ENCODE measurements at places on chromosomes 13 and 19.

DNA sequence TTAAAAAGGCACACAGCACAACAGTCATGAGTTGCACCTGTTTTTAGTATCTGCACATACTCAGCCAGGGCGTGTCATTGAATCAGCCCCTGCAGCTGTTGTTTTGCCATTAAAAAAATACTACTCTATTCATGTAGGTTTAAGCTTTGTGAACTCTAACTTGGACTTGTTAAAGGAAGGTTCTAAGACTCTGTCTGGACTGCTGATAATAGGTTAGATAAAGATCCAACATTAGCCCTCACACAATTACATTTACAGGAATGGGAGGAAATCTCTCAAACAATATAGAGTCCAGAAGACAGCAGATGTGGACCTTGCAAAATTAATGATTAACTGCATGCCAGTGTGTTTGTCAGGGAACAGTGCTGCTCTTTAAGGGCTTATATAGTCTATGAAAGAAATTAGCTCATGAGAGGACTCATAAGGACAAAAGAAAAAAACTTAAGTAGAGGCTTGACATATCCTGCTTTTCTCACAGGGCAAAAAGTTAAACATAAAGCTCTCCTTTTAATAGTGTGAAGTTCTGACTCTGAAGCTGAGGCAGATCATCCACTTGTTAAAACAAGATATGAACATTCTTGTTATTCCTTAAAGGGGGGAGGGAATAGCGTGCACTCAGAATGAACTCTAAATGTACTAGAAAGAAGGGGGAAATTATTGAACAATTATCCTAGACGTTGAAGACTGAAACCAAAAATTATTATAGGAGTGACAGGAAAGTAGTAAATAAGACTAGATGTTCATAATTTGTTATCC, 243.6 kb downstream of the NDFIP2 start:
- no peak for DNase-seq

DNA sequence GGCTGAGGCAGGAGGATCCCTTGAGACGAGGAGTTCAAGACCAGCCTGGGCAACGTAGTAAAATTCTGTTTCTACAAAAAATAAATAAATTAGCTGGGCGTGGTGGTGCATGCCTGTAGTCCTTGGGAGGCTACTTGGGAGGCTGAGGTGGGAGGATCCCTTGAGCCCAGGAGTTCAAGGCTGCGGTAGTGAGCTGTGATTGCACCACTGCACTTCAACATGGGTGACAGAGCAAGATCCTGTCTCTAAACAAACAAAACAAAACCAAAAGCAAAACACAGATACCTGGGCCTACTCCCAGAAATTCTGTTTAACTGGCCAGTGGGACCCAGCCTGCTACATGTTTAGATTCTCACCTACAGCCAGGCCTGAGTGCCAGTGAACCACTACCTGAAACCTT, 74.6 kb upstream of the MEDAG start:
- DNase-seq: no peak

DNA sequence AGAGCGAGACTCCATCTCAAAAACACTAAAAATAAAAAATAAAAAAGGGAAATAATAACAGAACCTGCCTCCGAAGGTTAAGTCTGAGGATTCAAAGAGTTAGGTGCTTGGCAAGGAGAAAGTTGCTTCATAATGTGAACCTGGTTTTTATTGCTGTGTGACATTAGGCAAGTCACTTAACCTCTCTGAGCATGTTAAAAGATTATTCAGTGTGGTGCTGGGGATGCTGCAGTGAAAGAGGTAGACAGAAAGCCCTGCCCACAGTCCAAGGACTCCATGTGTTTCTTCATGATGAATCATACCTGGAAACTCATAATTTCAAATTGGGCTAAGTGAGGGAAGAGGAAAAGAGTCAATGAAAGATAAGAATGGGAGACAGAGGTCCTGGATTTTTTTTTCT, 2.4 kb downstream of the IL27RA start:
- DNase-seq: no peak

- no peak for DNase-seq
These were observed 1.0 kb downstream of the USE1 start for GRCh38 chr19:17216058-17216670.

- no peak for DNase-seq
These were observed 396 bp downstream of the RTN2 start for GRCh38 chr19:45496349-45496953.

DNA sequence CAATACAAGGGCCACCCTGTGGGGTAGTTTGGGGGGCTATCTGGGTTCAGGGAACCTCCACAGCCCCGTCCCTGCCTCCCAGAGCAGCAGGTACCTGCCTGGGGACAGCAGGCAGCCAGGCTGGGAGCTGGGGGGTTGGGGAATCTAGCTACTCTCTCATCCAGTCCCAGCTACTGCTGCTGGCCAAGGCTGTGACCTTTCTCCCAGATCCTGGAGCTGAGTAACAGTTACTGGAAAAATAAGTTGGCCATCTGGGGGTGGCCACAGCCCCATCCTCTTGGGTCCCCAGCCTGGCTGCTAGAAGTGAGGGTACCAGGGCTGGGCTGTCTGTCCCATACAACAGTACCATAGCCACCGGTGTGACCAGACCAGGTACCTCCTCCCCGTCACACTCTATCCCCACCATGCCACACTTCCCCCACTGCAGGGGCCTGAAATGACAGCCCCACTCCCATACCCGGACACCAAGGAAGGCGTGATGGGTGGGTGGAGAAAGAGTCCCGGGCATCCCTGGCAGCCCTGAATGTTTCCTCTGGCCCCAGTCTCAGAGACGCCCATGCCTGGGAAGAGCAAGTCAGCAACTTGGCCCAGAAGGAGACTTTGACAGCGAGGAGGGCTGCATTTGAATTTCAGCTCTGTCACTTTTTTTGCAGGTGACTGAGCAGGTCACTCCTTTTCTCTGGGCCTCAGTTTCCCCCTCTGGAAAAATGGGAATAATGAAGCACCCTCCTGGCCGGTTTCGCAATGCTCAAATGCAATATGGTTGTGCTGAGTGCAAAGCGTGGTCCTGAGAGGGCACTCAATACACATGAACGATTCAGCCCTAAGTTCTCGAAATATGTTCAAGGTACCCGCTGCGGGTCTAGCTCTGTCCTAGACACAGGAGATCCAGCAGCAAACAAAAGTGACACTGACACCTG, 30.7 kb upstream of the NFIC start:
- no peak for DNase-seq

DNA sequence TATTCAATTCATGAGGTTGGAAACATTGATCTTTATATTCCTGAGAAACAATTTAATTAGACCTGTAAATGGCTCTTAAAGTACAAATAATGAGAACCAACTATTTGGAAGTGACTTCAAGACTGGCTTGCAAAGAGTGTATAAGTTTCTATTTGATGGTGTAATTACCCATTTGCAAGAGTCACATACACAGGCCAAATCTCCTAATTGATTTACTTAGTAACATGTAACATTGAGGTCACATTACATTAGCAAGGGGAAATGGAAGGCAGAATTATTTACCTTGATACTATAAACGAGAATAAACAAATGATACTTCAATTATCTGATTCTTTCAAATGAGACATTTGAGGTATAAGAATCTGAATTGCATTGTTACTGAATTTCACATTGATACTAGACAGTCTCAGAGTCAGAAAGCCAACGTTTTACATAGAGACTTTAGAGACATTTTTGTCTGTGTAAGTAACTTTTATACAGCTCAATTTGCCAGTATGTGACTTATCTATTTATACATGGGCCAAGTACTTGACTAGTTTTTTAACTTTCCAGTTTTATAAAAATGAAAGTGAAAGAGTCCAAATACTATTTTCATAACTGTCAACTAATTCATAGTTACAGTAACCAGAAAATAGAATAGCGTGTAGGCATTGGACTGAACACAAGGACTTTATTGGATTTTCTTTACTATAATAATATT, 95.6 kb upstream of the RFC3 start:
- DNase-seq: no peak

- no peak for DNase-seq
These were observed 18.5 kb upstream of the FAM216B start for GRCh38 chr13:42762917-42763316.

DNA sequence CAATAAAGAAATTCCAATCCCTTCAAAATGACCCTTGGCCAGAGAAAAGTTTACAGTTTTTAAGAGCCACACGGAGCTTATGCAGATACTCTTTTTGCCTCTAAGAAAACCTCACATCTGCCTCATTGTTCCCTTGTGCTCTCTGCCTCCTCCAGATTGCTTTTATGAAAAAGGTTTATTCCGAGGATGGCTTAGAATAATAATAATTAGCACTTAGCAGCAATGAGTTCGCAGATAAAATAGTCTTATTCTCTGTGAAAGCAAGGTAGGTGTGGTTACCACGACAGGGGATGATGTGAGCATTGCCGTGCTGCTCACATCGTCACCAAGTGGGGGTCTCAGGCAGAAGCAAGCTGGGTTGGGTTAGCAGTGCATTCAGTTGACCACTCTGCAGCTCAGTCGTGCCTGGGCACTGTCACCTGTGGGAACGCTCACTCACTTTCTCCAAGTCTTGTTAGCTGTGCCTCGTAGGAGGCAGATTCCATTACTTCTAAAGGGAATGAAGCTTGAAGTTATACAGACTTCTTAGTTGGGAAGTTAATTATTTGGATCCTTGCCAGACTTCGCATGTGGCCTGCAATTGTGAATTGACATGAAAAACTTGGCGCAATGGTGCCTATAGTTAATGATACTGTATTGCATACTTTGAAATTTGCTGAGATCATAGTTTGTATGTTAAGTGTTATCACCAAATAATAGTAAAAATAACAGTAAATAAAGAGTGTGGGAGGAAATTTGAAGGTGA, 157.2 kb downstream of the MYO16 start:
- no peak for DNase-seq

GRCh38 chr19:19169236-19170052, 619 bp downstream of the MEF2B start:
- no peak for DNase-seq

GRCh38 chr19:35048911-35049411, 7.4 kb downstream of the HPN start:
- DNase-seq: no peak

- DNase-seq: no peak
These were observed 38.7 kb downstream of the SIAH3 start for GRCh38 chr13:45812695-45813372.

GRCh38 chr13:26262156-26262555, 8.2 kb downstream of the CDK8 start:
- DNase-seq: no peak

GRCh38 chr13:100212904-100213553, 124.1 kb downstream of the PCCA start:
- DNase-seq: no peak

- DNase-seq: no peak
These were observed 817.2 kb downstream of the SLITRK1 start for GRCh38 chr13:83065108-83065507.

GRCh38 chr19:3944018-3944721, 11.3 kb downstream of the NMRK2 start:
- DNase-seq: no peak

GRCh38 chr19:29873024-29873800, 61.4 kb downstream of the CCNE1 start:
- DNase-seq: peak; percentile 67

DNA sequence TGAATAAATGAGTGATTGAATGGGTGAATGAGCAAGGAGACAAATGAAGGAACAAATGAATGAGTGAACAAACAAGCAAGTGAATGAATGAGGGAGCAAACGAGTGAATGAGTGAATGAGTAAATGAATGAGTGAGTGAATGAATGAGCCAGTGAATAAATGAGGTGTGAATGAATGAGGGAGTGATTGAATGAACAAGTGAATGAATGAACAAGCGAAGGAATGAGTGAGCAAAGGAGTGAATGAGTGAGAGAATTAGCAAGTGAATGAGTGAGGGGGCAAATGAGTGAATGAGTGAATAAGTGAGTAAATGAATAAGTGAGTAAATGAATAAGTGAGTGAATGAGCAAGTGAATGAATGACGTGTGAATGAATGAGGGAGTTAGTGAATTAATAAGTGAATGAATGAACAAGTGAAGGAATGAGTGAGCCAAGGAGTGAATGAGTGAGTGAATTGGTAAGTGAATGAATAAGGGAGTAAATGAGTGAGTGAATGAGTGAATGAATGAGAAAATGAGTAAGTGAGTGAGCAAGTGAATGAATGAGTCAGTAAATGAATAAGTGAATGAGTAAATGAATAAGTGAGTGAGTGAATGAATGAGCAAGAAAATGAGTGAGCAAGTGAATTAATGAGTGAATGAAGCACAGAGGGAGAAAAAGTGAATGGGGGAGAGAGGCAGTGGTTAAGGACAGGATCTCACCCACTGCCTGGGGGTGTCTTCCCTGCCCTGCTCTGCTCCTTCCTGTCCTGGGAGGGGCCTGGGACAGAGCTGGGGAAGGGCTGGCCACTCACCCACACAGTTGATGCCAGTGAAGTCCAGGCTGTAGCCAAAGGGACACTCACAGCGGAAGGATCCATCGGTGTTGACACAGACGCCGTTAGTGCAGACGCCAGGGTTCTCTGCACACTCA, 36.4 kb downstream of the CCL25 start:
- no peak for DNase-seq

GRCh38 chr13:21450936-21451335, 8.2 kb downstream of the ZDHHC20 start:
- no peak for DNase-seq

- no peak for DNase-seq
These were observed 24.5 kb upstream of the SLC7A1 start for GRCh38 chr13:29619995-29620394.

GRCh38 chr19:17503240-17503639, 8.2 kb upstream of the PGLS start:
- no peak for DNase-seq

DNA sequence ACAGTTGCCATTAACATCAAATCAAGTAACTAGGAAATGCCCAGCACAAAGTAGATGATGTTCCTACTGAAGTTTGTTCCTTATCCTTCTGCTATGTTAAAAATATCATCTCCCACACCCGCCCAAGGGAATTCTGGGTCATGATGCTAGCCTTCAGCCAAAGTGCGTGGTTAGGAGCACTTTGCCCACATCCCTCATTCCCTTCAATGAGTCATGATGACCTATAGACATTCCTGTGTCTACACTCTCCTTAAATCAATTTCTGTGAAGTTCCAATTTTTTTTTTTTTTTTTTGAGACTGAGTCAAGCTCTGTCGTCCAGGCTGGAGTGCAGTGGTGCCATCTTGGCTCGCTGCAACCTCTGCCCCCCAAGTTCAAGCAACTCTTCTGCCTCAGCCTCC, 17.0 kb downstream of the RXFP2 start:
- DNase-seq: no peak

DNA sequence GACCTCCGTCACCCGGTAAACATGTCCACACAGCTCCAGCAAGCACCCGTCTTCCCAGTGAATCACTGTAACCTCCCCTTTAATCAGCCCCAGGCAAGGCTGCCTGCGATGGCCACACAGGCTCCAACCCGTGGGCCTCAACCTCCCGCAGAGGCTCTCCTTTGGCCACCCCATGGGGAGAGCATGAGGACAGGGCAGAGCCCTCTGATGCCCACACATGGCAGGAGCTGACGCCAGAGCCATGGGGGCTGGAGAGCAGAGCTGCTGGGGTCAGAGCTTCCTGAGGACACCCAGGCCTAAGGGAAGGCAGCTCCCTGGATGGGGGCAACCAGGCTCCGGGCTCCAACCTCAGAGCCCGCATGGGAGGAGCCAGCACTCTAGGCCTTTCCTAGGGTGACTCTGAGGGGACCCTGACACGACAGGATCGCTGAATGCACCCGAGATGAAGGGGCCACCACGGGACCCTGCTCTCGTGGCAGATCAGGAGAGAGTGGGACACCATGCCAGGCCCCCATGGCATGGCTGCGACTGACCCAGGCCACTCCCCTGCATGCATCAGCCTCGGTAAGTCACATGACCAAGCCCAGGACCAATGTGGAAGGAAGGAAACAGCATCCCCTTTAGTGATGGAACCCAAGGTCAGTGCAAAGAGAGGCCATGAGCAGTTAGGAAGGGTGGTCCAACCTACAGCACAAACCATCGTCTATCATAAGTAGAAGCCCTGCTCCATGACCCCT, 9.0 kb upstream of the CEACAM5 start:
- DNase-seq: no peak

- DNase-seq: no peak
These were observed 23.3 kb upstream of the KCTD4 start for GRCh38 chr13:45224176-45224575.

All from stimulated activated CD4-positive, alpha-beta T cell treated with anti-CD3 and anti-CD28 coated beads, Interleukin-1b, Interleukin-23, amount 100 ng/mL, for 1 hour (primary cell).